Testis (tissue), 5 donors: ENCODE measurements at places on chromosomes 13 and 19. TPM values are rescaled to one million over a fixed set of nuclear protein-coding genes. Genes with fewer than 3 reads are reported as not detected.

GRCh38 chr13:67440236-67440975, 210.3 kb upstream of the PCDH9 start:
- no peaks in the 10 kb centered on the region for H3K36me3 ChIP-seq
- no peaks in the 10 kb centered on the region for H3K27me3 ChIP-seq
- no peak for DNase-seq
- no peaks in the 10 kb centered on the region for H3K4me1 ChIP-seq
- H3K4me3 ChIP-seq = no peak overlapping the region

Gene GZMM
- total RNA-seq = 1.4 TPM

Gene ONECUT3
- total RNA-seq = 0.25 TPM

DNA sequence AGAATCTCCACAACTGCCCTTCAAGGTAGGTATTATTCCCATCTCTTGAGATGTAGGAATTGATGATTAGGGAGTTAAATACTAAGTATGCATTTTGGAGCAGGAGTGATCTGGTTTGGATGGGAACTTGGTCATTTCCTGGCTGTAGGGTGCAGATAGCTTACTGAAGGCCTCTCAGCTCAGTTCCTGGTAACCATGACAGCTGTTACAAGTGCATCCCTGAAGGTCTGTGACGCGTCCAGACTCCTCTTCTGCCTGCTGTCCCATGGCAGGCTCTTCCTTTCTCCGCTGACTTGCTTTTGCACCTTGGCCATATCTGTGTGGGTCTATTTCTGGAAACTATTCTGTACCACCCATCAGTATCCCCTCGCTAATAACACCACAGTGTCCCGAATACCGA, 387.8 kb downstream of the ZNF536 start:
- no peaks in the 10 kb centered on the region for H3K4me1 ChIP-seq
- H3K27me3 ChIP-seq = no peaks in the 10 kb centered on the region
- H3K27ac ChIP-seq = no peak overlapping the region
- DNase-seq = no peak

Gene POLR2E
- 143 TPM for total RNA-seq

DNA sequence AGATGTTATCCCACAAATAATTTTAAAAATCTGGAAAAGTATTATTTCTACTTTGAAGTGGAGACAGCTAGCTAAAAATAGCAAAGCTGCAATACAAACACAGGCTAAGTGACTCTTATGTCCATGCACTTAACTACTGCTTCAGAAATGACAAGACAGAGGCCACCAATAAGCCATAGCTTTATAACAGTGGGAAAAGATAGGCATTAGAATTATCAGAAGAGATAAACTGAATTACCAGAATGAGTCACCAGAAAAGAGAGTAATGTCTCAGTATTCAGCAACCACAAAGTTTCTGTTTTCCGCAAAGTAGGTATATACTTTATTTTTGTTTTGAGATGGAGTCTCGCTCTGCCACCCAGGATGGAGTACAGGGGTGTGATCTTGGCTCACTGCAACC, 17.1 kb downstream of the CLN5 start:
- no peak for DNase-seq
- H3K4me1 ChIP-seq = peaks cover 4% of the 10 kb centered on the region
- H3K27ac ChIP-seq = peak overlapping the region; percentile 28
- H3K4me3 ChIP-seq = no peak overlapping the region
- no peaks in the 10 kb centered on the region for H3K36me3 ChIP-seq
- no peaks in the 10 kb centered on the region for H3K27me3 ChIP-seq

DNA sequence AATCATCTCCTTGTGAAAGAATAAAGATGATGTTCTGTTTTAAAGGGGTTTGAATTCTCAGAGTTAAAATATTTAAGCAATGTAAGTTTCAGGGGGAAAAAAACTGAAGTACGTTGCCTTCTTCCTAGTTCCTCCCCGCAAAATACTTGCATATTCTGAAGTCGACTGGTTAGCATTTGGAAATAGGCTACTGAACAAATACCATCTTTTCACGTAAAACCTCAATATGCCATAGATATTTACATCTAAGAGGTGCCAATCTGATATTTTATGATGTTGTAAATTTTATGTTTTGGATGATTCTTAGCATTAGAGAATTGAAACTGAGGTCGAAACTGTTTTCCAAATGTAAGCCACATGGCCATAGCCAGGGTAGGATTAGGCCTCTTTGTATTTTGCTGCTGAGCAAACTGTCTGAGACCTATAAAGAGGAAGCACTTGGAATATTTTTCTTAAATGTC, 138.3 kb downstream of the FLT1 start:
- peaks cover 7% of the 10 kb centered on the region for H3K4me1 ChIP-seq
- H3K4me3 ChIP-seq = no peak overlapping the region
- no peak for DNase-seq
- H3K27ac ChIP-seq = peak overlapping the region; percentile 9

- no peak overlapping the region for H3K4me3 ChIP-seq
- DNase-seq = no peak
- no peaks in the 10 kb centered on the region for H3K4me1 ChIP-seq
- no peak overlapping the region for H3K27ac ChIP-seq
These were observed 109.8 kb downstream of the POSTN start for GRCh38 chr13:37488726-37489125.

Gene SBSN
- 0.16 TPM for total RNA-seq

DNA sequence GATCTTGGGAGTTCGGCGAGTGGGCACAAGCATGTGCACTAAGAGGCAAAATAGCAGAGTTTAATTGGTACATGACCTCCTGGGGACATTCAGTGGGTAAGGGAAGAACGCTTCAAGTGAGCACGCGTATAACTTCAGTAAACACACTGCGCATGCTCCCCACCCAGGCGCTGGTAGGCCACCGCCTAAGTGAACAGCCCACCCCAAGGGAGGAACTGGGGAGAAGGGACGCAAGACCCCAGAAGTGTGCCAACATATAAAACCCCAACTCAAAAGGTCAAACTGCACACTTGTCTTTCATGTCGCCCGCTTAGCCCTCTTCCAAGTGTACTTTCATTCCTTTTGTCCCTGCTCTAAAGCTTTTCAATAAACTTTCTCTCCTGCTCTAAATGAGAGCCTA, 10.5 kb upstream of the NTN5 start:
- H3K4me3 ChIP-seq = peak overlapping the region; percentile 48
- peaks cover 12% of the 10 kb centered on the region for H3K4me1 ChIP-seq
- no peaks in the 10 kb centered on the region for H3K36me3 ChIP-seq
- DNase-seq = peak; percentile 84
- no peak overlapping the region for H3K27ac ChIP-seq
- H3K27me3 ChIP-seq = no peaks in the 10 kb centered on the region

Gene KIR2DL1
- not detected for total RNA-seq
